HT1080 (cell line): ENCODE measurements at places on chromosomes 7 and 10. TPM values are rescaled to one million over a fixed set of nuclear protein-coding genes. Genes with fewer than 3 reads are reported as not detected.

DNA sequence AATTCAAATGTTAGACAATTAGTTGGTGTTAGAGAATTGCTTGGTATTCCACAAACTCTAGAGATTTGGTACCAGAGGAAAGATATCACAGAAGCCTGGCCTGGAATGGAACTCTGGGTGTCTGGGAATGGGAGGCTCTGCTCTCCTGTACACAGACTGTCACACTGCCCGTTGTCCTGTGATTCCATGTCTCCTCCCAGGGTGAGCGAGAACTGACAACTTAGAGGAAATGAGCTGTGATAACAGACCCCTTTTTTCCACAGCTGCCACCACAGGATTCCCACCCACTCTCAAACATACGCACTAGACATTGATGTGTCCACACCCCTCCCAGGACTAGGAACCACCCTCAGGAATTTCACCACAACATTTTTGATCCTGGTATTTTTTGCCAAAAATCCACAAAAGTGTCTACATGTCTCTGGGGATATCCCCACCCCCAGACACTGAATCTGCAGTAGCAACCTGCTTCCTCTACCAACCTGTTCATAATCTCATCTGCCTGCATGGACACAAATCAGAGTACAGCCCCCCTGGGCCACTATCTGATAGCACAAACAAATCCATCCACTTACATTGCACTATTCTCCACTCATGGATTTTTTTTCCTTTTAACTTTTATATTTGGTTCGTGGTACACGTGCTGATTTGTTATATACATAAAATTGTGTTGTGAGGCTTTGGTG, 4.7 kb downstream of the ZNF273 start:
- no peak for DNase-seq

DNA sequence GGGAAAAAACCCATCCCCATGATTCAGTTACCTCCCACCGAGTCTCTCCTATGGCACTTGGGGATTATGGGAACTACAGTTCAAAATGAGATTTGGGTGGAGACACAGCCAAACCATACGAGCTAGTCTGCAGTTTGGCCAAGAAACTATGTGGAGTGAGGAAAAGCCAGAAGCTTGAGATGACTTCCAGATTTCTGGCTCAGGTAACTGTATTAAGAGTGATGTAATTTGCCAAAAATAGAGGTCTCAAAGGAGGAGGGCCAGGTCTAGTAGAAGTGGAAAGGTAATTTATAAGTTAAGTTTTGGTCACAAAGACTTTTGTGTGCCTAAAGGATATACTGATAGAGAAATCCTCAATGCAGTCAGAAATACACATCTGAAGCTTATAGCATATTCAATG, 279.7 kb upstream of the MGMT start:
- no peak for DNase-seq

DNA sequence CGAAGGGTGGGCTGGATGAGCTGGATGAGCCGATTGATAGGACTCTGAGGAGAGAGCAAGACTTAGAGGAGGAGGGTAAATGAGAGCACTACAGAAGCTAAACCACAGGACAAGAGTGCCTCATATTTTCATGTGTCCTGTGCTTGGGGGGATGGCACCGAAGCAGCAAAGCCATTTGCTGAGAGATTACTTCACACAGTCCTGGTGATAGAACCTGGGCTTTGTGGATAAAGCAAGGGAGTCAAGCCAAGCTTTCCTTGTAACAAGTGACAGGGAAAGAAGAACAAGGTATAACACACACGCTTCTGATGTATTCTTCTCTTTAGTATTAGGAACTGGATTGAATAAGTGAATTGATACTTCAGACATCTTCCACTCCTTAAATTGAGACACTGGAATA, 253.7 kb downstream of the ANKRD7 start:
- DNase-seq: no peak

DNA sequence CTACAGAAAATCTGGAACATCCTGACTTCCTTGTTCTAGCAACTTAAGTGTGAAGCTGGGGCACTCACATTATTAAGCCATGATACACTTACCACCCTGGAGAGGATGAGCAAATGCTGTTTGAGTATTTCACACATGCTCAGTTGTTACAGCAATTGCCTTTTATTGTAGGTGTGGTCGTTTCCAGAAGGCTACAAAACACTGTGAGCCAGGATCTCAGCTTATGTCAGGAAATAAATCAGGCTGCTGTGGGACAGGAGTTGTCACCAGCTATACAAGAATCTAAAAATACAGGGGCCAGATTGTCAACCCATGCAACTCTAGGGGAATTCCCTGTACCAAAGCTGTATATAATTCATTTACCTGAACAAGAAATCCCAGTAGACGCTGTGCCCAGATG, 273.3 kb upstream of the SP4 start:
- DNase-seq: no peak

- peak; percentile 1 for DNase-seq
Measured at GRCh38 chr7:123242467-123243092, 42.8 kb upstream of the SLC13A1 start.

The NANOS1 gene
- 0.39 and 0.57 TPM in 2 replicates for total RNA-seq

The CNTNAP2 gene
- total RNA-seq: not detected in 2 replicates

DNA sequence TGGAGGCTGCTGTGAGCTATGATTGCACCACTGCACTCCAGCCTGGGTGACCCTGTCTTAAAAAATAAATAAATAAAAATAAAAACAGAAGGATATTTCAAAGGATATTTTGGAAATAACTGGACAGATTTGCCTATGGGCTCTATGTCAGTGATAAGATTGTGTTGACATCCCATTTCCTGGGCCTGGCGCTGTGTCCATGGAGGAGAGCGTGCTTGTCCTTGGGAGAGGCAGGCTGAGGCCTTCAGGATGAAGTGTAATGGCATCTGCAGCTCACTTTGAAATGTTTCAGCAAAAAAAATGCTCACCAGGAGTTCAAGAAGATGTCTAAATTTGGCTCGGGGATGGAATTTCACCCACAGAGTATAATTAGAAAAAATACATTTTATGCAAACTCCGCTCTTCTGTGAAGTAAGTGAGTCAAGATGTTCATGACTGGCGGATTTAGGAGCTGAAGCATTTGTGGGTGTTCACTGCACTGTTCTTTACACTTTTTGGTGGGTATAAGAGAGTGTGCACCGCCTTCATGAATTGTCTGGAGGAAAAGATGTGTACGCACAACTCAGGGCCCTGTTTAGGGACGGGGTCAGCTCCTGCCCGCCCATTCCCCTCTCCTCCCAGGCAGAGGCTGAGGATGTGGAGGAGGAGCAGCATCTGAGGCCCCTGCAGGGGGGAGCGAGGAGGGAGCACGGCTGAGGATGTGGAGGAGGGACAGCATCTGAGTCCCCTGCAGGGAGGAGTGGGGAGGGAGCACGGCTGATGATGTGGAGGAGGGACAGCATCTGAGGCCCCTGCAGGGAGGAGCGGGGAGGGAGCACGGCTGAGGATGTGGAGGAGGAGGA, 18.5 kb upstream of the FOXL3 start:
- DNase-seq: no peak

The SRGN gene
- total RNA-seq: 135 and 180 TPM in 2 replicates

DNA sequence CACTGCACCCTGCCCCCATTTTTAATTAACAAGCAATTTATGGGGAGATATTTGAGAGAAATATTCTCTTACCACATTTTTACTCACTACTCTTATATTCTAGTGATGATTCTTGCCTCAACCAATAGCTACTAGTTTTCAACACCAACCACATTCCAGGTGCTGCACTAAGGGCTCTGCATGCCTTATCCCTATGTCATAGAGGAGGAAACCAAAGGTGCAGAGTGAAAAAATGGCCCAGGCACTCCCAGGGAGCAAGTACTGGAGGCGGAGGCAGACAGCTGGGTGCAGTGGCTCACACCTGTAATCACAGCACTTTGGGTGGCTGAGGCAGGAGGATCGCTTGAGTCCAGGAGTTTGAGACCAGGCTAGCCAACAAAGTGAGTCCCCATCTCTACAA, 35.5 kb upstream of the TPST1 start:
- no peak for DNase-seq

The ZNF680 gene
- total RNA-seq: 2.7 and 4.6 TPM in 2 replicates
